ENCODE measurements at places on chromosomes 12 and 14.

- DNase-seq, result peak; percentile 81
These were observed 1.5 kb downstream of the PRKCH start for GRCh38 chr14:61322799-61323290.

DNA sequence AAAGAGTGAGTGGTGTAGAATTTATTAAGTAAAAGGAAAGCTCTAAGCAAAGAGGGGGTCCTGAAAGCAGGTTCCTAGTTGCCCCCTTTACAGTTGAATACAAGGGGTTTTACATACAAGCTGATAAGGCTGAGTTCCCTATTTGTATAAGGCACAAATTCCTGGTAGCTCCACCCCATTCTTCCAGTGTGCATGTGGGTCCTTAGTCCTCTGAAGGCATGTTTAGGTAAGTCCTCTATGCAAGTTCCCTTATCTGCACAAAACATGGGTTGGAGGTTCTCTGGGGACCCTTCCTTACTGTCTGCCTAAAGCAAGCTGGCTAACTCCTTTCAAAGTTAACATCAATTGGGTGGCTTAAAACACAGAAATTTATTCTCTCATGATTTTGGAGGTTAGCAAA is 2.9 kb upstream of the FAR2 start:
- no peak for DNase-seq

DNA sequence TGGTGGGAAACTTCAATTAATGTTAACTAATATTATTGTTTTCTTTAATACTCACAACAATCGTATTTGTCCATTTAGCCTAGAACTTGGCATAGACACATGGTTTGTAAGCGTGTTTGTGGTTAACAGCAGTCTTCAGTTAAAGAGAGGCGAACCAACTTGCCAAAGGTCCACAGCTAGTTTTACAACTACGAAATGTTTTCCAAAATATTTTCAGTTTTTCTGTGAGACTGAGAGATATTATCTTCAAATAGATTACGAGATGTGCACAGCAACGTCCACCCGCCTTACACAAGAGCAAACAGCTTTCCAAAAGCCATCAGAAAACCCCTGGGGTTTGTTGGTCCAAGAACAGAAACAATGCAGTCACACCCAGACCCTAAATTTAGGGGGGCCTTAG is 58.6 kb upstream of the RASSF3 start:
- DNase-seq, result no peak

GRCh38 chr14:48435221-48435620 is 759.8 kb upstream of the MDGA2 start:
- DNase-seq, result no peak

Measured in MCF 10A (cell line).